ENCODE measurements at places on chromosomes 1 and 21.
A peak's percentile ranks its signal among the peaks of the same experiment; 100 is the strongest.

GRCh38 chr1:171185091-171185490 lies at the start of gene FMO2:
FMO2 (plus strand) TSS chr1:171185300; CDS start chr1:171185714, 414 bp downstream.
- no peak for DNase-seq

- DNase-seq, result peak; percentile 78
Measured at GRCh38 chr1:111334169-111334568, 43.5 kb downstream of the CHIA start.

GRCh38 chr21:35783721-35784120 lies 276.6 kb downstream of the SETD4 start:
- no peak for DNase-seq

GRCh38 chr1:25113086-25113485 lies 119.2 kb downstream of the SYF2 start:
- DNase-seq, result no peak

- DNase-seq, result no peak
Measured at GRCh38 chr1:113434081-113434873, 44.0 kb downstream of the MAGI3 start.

DNA sequence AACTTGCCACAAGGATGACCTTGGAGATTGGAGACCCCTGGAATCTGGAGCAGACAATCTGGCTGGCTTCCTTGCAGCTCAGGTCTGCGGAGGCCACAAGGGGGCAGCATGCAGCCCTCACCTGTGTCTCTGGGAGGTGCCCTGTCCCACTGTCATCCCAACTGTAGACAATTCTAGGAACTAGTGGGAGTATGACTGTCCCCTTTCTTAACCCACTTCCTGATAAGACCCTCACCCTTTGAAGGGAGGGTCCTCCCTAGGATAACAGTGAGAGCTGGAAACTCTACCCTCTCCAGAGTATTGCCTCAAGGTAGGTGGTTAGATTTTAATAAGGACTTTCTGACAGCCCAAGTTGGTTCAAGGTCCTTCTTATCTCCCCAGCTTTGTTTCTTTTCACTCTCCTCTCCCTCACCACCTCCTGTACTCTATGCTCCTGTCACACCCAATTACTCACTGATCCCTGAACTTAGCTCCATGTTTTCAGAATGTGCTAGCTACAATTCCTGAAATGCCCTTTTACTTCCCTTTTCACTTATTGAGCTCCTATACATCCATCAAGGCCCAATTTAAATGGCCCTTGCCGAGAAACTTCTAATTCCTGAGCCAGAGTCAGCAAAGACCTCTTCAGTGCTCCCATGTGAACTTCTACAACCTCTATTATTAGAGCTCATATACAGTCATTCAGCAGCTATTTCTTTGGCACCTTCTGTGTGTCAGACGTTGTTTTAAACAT lies 9.2 kb upstream of the KCNQ4 start:
- peak; percentile 67 for DNase-seq

DNA sequence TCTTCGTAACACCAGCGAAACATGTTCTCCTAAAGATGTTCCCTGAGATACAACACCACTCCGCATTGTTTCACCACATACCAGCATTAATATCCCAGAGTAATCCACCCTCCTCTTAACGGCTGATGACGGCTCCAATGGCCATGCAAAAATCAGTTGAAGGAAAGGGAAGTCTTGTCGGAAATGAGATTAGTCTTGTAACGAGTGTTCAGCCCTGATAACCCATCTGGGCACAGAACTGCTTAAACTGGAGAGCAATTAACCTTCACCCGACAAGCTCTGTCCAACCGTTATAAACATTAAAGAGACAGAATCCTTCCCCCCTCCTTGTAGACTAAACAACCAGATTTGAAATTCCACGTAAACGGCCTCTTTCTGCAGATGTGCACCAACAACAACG lies 21.9 kb downstream of the ERG start:
- no peak for DNase-seq

GRCh38 chr1:226987179-226987536 lies 47.1 kb downstream of the COQ8A start:
- DNase-seq, result no peak

- DNase-seq, result no peak
Measured at GRCh38 chr1:191592039-191592438, 566.2 kb upstream of the RGS18 start.

- DNase-seq, result peak; percentile 97
Measured at GRCh38 chr1:153533689-153534201, 2.0 kb downstream of the S100A6 start.

DNA sequence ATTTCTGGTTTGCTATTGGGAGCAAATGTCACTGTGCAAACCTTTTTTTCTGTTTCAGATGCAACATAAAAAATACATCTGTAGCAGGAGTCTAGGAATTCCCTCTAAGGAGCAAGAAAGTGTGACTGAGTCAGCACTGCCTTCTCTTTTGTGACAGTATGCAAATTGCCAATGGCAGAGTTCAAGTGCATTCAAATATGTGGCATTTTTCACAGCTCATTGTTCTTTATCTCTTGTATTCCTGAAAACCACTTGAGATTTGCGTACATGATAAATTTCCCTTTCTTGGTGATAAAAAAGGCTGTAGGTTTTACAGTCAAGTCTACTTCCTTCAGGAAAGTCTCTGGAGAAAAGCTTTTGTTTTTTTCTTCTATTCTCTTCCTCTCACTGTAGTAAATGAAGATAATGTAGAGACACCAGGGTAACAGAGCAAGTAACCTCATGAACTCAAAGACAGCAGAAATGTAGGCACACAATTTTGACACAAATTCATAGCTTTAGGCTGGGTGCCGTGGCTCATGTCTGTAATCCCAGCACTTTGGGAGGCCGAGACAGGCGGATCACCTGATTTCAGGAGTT lies 129.7 kb upstream of the L1TD1 start:
- no peak for DNase-seq

- no peak for DNase-seq
Measured at GRCh38 chr1:230087717-230088105, 20.7 kb downstream of the GALNT2 start.

GRCh38 chr1:37776946-37777516 lies 12.1 kb upstream of the EPHA10 start:
- no peak for DNase-seq

DNA sequence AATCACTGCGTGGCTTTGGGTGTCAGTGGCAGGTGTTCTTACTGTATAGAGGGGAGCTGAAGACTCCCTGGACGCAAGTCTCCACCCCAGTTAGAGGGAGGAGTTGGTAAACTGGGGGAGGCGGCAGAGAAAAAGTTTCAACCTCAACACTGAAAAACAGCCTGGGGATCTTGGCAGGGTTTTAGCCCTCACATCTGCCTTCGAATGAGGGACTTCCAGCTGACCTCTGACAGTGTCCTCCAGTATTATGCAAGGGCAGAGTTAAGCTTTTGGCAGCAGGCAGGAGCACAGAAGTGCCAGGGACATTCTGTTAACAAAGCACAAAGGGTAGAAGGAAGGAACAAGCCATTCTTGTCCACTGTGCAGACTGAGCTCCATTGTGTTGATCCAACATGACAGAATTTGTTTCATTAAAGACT lies 41.2 kb upstream of the RAB4A start:
- DNase-seq, result no peak

DNA sequence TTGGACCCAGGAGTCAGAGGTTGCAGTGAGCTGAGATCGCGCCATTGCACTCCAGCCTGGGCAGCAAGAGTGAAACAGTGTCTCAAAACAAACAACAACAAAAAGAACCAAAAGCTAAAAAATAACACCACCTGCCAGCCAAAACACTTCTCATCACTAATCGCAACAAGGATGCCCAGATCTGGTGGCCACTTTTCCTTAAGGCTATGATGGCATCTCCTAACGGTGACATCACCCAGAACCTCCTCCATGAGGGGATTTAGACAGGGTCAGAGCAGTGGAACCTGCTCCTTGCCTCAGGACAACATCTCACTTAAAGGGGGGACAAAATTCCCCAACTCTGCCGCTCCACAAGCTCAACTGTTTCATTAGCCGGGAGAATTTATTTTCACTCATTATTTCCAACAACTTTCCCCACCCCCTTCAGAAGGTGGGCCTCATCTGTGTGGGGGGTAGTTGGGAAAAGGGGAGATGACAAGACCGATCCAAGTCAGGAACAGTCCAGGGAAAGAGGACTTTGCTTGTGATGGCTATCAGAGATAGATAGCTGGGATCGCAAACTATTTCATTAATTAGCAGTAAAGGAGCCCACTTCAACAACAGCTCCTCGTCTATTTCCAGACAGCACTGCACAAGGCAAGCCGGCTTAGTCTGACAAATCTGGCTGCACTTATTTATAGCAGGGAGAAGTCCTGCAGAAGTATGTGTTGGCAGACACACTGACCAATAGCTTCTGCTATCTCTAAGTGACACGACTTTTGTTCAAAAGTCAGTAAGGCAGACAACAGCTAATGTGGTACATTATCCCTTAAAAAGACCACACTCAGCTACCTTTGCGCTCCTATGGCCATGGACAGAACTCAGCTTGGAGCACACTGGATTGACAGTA lies 2.6 kb downstream of the PABPC4 start:
- DNase-seq, result peak; percentile 39

GRCh38 chr1:170929835-170930554 lies 5.3 kb upstream of the MROH9 start:
- peak; percentile 84 for DNase-seq

DNA sequence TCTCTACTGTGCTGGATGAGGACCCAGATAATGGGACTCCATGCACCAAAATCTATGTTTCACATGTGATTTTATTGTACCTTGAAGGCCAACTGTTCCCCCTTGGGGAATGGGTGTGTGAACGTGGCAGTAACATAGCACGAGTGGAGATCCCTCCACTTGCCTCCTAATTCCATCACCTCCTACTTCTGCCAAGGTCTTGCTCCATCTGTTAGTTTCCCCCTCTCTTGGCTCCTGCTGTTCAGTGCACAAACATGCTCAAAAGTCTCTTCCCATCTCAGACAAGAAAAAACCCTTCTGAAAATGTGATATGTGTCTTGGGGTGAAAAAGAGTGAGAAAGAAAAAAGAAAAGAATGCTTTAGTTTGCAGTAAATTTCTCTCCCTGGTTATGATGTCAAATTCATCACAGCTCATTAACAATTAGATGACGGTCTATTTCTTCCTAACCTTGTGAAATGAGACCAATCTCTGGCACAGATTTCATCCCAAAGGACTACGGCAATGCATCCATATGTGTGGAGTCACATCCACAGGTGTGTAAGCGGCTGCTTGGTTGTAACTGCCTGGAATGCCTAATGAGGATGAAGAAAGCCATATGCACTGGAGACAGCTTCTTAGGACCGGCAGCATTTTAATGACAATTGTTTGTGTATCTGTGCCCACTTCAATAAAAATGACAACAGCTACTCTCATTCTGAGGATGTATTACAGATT lies 79.3 kb upstream of the DIRAS3 start:
- DNase-seq, result no peak

DNA sequence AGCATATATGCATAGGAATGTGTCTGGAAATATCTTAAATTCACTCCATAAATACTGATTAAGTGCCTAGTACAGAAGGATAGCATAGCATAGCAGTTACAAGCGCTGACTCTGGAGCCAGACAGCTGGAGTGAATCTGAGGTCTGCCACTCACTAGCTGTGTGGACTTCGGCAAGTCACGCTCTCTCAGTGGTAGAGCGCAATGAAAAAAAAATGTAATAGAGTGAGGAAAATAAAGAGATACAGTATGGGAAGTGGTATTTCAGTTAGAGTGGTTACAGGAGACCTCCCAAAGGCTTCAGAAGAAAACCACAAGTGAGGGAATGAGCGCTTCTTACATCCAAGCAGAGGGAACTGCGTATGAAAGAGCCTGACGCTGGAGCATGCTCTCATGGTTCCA lies 338.9 kb upstream of the PRMT6 start:
- no peak for DNase-seq

DNA sequence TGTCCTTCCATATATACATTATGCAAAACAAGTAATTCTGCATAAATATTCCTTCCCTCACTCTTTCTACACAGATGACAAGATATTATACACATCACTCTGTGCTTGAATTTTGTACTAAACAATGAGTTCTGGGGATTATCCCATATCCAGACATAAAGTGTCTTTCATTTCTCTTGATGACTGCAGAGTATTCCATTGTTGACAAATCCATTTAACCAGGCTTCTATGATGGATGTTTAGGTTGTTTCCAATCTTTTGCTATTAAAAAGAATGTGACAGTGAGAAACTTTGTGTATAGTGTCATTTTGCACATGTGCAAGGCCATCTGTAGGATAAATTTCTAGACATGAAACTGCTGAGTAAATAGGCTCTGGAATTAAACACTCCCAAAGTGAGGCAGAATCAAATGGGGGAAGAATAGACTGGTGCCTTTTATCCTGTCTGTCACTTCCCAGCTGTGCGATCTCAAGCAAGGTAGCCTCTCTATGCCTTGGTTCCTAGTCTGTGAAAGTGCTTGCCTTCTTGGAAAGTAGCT lies 29.9 kb upstream of the ATP2B4 start:
- DNase-seq, result no peak

- DNase-seq, result no peak
Measured at GRCh38 chr1:32112806-32113375, 5.0 kb downstream of the KPNA6 start.

DNA sequence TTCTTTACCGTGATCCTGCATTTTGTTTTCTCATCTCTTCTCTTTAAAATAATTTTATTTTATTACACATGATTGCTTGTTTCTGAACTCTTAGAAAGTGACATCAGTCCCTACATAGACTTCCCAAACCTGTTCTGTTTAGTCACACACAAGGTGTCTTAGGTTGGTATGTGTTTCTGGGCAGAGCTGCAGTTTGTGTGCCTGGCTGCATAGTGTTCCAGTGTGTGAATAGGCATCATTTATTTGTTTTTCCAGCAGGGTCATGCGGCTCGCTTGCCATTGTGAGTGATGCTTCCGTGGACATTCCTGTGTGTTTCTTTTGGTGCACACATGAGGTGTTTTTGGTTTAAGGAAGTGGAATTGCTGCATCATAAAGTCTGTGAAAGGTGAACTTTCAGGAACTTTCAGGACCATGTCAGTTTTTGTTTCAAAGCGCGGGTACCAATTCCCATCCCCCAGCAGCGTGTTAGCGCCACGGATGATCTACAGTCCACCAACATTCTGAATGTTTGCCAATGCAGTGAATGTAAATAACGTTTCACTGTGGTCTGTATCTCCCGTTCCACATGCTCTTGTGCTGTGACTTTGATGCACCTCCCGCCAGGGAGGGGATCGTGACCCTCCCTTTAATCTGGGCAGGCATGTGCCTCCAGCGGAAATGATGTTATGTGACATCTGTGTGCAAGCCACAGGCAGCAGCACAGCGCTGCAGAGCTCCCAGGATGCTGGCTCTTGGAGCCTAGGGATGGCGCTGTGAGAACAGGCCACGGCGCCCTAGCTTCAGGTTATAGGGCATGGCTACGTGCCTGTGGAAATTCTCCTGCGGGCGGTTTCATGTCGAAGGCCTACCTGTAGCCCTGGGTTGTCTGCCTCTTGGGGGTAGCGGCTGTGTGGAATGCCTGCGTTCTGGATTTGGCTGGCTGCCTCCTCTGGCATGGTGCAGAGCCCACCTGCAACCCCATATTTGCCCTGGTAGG lies 144.6 kb upstream of the COL6A1 start:
- peak; percentile 69 for DNase-seq

DNA sequence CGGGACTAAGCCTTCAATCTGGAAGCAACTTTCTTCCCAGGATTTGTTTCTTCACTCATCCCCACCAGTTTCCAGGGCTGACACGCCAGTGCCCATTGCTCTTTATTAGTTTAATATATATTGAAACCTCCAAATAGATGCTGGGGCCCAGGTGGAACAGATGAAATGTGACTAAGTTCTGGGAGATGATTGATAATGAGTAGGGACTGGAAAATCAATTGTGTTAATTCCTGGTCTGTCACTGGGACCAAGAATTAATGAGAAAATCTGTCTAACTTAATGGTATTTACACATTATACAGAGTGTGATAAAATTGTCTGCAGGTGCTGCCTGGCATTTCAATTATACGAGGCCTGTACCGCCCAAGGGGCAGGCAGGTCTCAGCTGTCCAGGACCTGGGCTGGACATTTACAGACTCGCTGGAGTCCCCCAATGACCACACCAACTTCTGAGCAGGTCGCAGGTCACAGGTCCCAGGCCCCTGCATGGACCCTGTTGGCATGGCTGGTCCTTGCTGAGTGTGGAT lies 35.8 kb downstream of the UBIAD1 start:
- DNase-seq, result no peak
